ENCODE measurements at places on chromosomes 3 and 15. TPM values are rescaled to one million over a fixed set of nuclear protein-coding genes. Genes with fewer than 3 reads are reported as not detected.

FETUB gene
- total RNA-seq: not detected

IL17RB gene
- not detected for total RNA-seq

CLDN16 gene
- total RNA-seq: not detected

SLC9C1 gene
- total RNA-seq: not detected

DNA sequence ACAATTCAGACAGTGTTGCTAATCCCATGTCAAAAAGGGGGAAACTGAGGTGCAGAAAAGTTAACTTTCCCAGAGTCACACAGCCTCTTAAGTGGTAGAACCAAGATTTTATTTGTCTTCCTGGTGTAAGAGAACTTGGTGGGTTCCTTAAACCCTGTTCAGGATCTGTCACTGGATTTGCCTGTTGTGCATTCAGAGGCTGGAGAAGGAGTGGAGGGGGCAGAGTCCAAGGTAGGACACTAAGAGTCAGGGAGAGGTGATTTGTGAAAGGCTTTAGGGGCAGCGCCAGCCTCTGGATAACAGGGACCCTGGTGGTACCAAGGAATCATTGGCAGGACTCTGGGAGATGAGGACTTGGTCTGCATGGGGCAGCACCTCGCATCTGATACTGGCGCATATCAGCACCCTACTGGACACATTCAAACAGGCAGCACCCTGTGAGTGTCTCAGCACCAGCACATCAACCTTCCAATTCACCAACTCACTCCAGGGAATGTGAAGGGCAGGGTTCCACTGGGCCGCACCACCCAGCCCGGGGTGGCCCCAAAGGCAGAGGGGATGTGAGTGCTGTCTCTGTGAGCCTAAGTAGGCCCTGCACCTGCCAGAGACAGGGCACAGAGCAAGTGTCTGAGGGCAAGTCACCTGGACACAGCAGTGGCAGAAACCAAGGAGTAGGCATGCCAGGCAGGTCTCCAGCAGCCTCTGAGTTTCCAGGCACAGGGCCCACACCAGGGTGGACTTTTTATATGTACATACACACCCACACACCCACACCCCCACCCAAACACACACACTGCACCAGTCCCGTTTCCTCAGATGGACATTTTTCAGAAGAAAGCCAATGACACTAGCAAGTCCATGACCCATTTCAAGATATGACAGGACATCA lies 71.6 kb downstream of the LIPC start:
- no peak for DNase-seq

DNA sequence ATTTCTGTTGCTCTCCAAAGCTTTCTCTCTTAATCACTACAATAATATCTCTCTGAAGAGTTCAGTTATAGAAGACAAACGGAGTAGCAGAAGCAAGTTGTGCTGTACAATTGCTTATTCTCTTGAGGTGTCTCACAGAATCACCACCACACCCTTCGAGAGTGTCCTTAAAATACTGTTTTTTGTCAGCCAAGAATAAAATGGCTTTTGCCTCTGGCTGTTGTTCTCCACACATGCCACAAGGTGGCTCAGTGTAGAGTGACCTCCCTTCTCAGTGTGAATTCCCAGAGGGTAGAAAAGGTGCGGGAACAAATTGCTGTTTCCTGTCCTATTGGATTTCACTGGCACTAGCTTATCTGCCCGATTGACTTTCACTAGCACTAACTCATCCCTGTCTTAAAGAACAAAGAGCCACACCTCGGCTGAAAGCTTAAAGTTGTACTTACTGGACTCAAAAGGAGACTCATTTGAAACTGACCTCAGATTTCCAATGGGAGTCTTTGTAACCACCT lies 134.2 kb upstream of the SATB1 start:
- DNase-seq: peak; percentile 3

- DNase-seq: no peak
Measured at GRCh38 chr3:126008219-126008618, 39.2 kb downstream of the ROPN1B start.

- DNase-seq: no peak
Measured at GRCh38 chr3:166372571-166373106, 535.4 kb upstream of the BCHE start.

DNA sequence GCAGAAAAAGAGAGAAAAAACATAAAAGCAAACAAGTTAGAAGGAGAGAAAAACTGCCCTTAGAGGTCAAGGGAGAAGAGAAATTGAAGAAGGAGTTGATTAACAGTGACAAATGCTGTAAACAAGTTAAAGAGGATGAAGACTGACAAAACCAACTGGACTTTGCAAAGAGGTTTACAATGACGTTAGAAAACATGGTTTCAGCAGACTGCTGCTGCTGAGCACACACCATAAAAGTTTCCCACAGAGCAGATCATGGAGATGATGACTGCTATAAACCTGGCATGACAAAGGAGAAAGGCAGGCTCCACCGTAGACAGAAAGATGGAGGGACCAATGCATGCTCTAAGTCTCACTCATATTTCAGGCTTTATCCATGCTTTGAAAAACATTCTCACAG lies 78.7 kb downstream of the POLQ start:
- peak; percentile 62 for DNase-seq

DNA sequence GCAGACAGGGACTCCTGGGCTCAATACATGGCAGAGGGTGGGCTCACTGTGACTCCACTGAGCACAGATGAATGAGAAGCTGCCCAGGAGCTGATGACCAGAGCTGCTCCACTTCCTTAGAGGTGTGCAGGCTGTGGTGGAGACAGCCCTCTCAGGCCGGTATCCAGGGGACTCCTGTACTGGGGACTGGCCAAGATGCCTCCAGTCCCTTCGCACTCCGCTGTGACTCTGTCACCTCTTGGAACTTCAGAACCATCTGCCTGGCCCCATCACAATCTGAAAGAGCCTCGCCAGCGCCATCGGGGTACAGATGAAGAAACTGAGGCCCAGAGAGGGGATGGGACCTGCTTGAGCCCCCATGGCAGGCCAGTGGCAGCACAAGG lies 111.2 kb downstream of the ETFA start:
- no peak for DNase-seq

All from myocyte (in vitro differentiated cells).